ENCODE measurements at places on chromosomes 13 and 19.

DNA sequence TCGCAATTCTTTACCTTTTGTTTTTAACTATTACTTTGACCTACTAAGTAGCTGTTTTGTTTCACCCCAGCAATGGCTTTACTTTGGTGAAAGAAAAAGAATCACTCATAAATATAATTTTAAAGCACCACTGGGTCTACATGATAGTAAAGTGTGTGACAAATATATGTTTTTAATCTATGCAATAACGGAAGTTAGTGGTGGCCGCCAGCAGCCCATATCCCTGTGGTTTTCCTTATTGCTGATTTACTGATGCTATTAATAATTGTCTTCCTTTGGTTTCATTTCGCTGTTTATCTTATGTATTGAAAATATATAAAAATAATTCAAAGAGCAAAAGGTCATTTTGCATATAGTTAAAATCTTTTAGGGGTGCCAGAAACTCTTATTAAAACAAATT, 491.3 kb downstream of the DIAPH3 start:
- no peak for DNase-seq

- no peak for DNase-seq
Observed at GRCh38 chr13:29319451-29319850, 276.0 kb downstream of the SLC7A1 start.

GRCh38 chr19:19120308-19121231, 17.7 kb downstream of the TMEM161A start:
- no peak for DNase-seq

DNA sequence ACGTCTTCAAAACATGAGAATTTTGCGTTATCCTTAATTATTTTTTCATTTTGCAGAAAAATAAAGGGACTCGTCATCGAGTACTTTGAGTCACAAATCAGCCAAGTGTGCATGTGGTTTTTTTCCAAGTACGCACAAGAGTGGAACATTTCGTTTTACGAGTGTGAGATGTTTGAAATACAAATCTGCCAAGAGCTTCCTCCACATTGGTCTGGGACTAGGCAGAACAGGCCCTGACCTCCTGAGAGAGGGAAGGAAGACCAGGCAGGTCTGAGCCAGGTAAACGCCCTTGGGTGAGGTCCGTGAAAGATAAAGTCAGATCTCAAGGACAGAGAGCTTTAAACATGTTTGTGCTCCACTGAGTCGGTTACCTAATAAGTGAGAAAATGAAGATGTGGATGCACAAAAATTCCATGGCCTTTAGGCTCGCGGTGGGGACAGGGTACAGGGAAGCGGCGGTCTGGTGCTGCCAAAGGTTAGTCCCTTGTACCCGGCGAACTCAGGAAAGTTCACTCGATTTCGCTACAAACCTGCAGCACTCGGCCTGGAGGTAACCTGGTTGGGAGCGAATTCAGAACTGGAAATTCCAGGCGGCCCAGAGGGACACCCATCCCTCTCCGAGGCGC, 473 bp upstream of the ITM2B start:
- DNase-seq = no peak

DNA sequence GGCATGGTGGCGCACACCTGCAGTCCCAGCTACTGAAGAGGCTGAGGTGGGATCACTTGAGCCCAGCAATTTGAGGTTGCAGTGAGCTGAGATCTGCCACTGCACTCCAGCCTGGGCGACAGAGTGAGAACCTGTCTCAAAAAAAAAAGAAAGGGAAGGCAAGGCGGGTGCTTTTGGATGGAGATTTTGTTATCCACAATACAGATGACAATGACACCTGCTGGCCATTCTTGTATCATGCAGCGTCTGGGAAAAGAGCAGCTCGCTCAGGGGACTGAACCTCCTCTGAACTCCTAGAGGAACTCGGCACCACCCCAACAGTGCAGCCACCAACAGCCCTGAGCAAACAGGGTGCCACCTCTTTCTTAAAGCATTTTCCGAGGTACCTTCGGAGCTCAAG, 22.8 kb downstream of the HAUS8 start:
- DNase-seq = no peak

GRCh38 chr13:109628251-109628699, 158.1 kb downstream of the IRS2 start:
- peak; percentile 6 for DNase-seq

DNA sequence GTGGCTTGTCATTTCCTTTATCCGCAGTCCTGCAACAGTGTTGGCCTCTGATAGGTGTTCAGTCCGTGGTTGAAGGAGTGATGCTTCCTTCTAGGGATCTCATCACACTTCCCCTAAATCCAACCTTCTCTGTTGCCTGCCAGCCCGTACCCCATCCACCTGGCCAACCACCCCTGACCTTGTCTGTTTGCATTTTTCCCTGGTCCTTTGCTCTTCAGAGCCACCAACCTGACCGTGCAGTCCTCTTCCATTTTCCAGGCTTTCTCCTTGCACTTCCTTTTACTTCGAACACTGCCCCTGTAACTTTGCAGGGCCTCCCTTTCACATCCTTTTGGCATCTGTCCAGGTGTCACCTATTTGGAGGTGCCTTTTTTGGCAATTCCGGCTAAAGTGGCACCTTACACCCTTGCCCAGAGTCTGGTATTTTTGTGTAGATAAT, 696 bp downstream of the ZNF460 start:
- DNase-seq = no peak

DNA sequence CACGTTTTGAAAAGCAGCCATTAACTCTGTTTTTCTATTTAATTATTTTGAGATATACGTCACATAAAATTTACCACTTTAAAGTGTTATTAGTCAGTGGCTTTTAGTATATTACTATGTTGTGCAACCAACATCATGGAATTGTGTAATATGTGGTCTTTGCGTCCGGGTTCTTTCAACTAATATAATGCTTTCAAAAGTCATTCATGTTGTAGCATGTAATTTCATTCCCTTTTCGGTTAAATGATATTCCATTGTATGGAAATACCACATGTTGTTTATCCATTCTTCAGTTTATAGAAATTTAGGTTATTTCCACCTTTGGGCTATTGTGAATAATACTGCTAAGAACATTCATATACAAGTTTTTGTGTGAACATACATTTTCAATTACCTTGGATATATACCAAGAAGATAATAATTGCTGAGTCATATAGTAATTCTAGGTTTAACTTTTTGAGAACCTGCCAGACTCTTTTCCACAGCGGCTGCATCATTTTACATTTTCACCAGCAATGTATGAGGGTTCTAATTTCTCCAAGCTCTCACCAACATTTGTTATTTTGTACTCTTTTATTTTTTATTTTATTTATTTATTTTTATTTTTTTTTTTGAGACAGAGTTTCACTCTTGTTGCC, 28.1 kb upstream of the CLDN10 start:
- no peak for DNase-seq
